ENCODE measurements at places on chromosomes 5 and 9.

- no peak for DNase-seq
Observed at GRCh38 chr9:128151309-128152132, 2.3 kb downstream of the LCN2 start.

DNA sequence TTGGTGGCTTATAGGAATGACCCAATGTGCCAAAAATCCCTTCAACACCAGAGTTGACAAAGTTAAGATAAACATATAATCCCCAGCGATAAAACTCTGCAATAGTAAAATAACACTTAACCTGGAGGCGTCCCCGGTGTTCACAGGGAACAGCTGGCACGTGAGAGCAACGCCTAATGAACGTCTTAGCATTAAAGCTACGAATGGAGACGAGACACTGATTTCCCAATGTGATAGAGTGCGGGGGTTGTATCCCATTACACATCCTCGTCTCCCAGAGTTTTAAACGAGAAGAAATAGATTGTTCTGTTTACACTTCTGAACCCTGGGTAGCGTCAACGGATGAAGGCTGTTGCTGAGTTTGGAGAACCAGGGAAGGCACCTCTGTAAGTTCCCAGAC, 57.6 kb downstream of the PTCH1 start:
- no peak for DNase-seq

DNA sequence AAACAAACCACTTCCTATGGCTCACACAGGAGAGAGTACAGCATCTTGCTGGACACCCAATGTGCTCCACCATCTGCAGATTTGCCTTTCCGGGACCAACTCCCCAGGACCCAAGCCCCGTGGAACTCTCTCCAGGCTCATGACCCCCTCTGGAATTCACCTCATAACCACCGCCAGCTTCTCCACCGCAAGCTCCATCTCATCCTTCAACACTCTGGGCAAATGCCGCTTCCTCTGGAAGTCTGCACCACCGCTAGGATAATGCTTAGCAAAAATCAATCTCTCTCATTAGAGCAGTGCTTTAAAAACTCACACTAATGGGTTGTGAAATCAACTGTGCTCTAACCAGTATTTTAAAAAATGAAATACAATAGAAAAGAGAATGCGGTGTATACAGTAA, 150.0 kb downstream of the COL23A1 start:
- no peak for DNase-seq

DNA sequence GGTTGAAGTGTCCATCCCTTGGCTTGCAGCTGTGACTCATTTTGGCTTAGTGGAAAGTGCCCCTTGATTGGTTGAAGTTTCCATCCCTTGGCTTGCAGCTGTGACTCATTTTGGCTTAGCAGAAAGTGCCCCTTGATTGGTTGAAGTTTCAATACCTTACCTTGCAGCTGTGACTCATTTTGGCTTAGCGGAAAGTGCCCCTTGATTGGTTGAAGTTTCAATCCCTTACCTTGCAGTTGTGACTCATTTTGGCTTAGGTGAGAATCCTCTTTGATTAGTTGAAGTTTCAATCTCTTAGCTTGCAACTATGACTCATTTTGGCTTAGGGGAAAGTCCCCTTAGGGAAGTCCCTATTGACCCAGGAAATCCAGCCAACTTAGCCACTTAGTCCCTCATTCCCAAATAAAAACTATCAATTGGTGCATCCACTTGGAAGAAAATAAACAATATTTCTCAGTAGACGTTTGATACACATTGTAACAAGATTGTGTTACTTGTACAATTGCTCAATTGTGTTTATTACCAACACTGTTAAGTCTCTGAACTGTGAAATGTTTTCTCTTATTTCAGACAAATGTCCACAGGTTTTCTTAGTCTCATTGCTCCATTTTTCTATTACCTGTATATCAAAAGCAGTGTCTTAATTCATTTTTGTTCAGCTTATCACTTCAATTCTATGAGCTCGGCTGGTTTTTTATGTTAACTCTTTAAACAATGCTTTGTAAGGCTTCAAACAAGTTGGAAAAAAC, 2308.8 kb upstream of the ACO1 start:
- peak; percentile 61 for DNase-seq

GRCh38 chr5:1524799-1525623, 1.3 kb upstream of the LPCAT1 start:
- no peak for DNase-seq

GRCh38 chr5:62115014-62115413, 191.0 kb upstream of the KIF2A start:
- no peak for DNase-seq

GRCh38 chr5:112694853-112695709, 42.6 kb upstream of the APC start:
- peak; percentile 16 for DNase-seq

DNA sequence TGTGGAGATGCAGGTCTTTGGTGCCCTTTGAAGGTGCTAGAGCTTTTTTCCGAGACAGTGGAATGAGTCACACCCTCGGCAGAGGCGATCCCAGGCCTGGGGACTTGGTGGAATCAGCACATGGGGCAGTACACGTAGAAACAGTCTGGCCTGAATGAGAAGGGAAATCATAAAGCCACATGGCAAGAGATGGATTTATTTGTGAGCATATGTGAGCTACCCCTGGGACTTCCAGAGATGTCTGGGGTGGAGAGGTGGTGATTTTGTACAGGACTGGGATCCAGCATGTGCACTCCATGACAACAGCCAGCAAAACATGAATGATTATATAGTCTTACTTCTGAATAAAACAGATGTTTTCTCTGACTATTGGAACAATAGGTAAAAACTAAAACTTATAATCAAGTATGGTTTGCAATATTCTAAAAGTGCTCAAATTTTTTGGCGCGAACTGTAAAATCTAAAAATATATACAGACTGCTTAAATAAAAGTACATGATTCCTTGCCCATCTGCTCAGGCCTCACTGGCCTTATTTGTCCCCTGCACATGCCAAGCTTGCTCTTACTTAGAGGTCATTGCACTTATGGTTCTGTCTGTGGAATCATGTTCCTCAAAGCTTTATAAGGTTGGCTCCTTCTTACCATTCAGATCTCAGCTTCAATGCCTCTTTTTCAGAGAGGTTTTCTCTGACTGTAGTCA, 54.7 kb upstream of the SMARCA2 start:
- no peak for DNase-seq

GRCh38 chr5:118551716-118552115, 436.6 kb downstream of the DTWD2 start:
- DNase-seq = no peak

GRCh38 chr9:108297073-108297472, 558.7 kb downstream of the ACTL7B start:
- no peak for DNase-seq

- DNase-seq = no peak
Observed at GRCh38 chr5:134005417-134006061, 764 bp upstream of the VDAC1 start.

DNA sequence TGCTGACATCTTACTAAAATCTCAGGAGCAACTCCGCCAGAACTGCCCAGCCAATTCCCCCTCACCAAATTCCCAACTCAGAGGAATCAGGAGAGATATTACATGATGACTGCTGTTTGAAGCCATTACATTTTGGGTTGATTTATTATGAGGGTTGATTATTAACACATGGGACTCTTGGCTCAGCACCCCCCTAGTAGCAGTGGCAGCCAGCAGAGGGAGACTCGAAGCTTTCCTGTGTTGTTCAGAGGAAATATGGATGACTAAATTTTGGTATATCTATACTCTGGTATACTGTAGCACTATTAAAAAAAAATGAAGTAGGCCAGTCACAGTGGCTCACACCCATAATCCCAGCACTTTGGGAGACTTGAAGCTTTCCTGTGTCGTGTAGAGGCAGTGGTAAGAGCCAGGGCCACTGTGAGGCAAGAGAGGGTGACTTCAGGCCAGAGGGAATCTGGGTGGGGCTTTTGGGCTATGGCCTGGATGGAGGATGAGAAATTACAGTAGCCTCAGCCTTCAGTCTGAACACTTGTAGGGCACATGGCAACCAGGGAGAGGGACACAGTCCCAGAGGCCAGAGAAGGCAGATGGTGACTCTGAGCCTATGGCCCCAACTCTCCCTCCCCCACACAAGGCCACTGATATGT, 111.4 kb downstream of the LHX2 start:
- DNase-seq = no peak

DNA sequence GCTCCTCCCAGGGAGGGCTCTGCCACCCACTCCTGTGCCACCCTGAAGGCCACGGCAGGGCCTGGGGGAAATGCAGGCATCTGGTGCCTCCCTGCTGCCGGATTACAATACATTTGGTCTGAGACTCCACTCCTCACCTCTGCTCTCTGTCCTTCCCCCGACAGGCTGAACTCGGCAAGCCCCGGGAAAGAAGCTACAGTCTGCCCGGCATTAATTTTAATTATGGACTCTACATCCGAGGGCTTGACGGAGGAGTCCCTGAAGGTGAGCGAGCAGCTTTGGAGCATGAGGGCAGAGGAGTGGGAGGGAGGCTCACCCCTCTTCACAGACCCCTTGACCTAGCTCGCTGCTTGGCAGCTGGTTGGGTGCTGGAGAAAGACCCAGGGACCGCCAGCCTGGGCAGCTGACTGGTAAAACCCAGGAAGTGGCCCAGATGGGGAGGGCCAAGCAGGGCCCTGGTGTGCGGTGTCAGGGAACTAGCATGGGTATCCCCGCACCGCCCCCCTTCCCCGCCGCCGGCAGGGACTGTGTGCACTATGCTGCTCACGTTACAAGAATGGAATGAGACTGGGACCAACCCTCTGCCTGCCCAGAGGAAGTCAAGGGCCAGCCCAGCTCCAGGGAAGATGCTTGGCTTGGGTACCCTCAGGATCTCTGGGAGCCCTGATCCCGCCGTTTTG, 83.7 kb upstream of the BARHL1 start:
- no peak for DNase-seq

- no peak for DNase-seq
Observed at GRCh38 chr5:150129813-150130492, 25.7 kb downstream of the PDGFRB start.

DNA sequence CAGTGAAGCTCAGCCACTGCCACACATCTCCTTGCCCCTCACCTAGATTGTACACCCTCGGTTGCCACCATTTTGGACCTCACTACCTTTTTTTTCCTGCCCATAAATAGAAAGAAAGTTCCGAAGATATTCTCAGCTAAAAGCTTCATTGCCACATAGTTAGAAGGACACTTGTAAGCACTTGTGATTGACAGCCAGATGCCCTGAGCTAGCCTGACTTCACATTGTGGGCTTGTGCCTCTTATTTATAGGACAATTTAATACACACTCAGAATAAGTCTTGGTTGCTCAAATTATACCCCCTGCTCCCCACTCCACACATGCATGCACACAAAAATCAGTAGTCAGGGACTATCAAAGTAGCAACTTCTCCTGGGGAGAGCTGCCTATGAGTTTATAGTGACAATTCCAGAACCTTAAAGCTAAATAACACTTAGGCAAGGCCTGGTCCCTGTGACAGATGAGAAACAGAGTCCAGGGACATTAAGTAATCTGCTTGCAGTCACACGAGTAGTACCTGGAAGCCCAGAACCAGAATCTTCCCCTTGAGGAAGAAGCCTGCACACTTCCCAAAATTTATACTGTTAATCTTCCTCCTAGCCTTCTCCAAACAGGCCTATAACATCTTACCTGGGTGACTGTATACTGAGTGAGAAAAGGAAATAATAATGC, 184.8 kb downstream of the BRINP1 start:
- no peak for DNase-seq

All from kidney epithelial cell (primary cell).